ENCODE measurements at places on chromosomes 2 and 18.

DNA sequence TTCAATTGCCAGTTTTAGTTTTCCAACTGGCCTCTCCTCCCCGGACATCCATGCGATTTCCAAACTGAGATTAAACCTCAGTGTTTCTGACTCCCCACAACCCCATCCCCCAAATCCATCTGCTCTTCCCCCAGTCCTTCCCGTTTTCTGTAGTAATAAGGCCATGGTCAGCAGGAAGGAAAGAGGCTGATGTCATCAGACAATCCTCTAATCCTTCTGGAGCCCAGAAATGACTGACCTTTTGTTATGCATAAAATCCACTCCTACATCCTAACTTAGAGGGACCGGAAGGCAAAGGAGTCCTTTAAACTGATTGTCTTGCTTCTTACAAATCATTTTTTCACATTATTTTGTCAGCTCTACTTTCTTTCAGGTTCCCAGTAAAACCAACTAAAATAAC lies 155.8 kb downstream of the INO80D start:
- DNase-seq, result no peak

- DNase-seq, result no peak
These were observed 106.8 kb upstream of the ZFP36L2 start for GRCh38 chr2:43333101-43333655.

GRCh38 chr2:226623587-226624368 lies 175.8 kb downstream of the IRS1 start:
- DNase-seq, result no peak

GRCh38 chr18:68316636-68317035 lies 398.3 kb downstream of the TMX3 start:
- no peak for DNase-seq

- DNase-seq, result no peak
These were observed 56.5 kb downstream of the CDK15 start for GRCh38 chr2:201862843-201863242.

- DNase-seq, result no peak
These were observed 12.2 kb upstream of the ARL5A start for GRCh38 chr2:151840216-151841046.

GRCh38 chr18:41075212-41075611 lies 879.8 kb upstream of the PIK3C3 start:
- no peak for DNase-seq

GRCh38 chr2:67566958-67567635 lies 170.0 kb downstream of the ETAA1 start:
- DNase-seq, result no peak

GRCh38 chr2:144083211-144083610 lies 436.7 kb downstream of the ZEB2 start:
- no peak for DNase-seq

- no peak for DNase-seq
These were observed 502.3 kb downstream of the PID1 start for GRCh38 chr2:228768818-228769217.

DNA sequence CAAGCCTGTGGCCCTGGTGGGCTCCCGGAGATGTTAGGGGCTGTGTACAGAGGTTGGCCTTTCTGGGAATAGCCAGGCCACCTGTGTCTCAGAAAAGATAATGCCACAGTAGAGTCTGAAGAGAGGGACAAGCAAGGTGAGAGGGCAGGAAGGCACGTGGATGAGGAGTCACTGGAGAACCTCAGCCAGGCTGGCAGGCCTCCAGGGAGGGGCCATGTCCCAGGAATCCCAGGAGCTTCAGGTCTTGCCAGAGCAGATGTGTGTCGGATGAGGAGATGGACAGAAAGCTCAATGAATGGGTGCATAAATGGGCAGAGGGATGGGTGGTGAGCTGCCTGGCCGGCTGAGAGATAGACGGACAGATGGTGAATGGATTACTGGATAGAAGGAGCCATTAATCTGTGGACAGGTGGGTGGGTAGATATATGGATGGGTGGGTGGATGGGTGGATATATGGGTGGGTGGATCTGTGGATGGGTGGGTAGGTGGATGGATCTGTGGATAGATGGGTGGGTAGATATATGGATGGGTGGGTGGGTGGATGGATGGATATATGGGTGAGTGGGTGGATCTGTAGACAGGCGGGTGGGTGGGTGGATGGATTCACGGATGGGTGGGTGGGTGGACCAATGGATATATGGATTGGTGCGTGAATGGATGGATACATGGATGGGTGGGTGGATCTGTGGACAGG lies 7.9 kb upstream of the OTOF start:
- DNase-seq, result no peak

DNA sequence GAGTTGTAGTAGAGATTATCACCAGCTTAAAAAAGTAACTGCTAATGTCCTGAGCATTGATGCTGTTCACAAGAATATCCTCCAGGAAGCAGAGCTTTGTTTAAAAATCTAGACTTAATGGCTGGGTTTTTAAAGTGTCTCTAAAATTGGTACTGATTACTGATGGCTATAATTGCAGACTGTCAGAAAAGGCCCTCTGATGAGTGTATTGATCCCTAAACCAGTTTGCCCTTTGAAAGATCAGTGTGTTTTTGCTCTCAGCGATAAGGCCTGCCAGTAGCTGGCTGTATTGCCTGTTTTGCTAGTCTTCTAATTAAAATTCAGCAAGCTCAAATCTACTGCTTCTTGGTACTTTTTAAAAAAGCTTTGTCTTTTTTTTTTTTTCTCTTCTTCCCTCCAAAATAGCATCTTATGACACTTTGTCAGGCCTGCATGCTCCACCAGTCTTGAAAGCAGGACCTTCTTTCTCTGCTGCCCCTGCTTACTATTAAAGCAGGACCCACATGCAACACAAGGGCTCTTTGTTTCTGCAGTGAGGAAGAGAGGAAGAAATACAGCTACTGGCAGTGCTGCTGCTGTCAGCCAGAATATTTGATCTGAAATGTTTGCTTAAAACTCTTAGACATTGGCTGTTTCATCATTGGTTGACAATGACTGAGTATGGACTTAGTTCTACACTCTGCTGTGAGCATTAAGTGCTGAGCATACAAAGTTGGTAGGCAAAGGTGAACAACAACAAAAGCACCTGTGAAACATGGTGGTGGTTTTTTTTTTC lies 1.8 kb downstream of the SEC11C start:
- DNase-seq, result no peak

DNA sequence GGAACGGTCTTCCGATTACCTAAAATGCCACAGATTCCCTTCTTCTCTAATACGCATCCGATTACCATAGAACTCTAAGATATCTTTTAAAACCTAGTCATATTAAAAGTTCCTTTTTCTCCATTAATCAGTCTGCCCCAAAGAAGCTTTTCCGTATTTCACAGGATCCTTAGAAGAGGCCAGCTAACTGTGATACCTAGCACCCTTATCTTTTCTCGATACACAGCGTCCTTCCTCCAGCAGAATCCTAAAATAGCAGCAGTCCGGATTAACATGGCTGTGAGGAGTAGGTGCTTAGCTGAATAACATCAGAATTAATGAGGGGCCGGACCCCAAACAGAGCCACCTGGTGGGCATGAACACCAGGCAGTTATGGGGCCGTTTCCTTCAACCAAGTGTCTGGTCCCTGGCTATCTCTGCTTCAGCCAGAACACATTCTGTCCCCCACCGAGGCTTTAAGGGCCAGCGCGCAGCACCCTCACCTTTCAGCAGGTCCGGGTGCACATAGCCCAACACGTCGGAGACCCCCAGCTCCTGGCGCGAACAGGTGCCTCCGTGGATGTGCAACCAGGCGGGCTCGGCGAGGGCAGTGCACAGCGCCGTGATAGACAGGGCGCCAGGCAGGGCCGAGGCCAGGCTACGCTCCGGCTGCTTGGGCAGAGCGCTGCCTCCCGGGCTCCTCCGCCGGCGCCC lies 995 bp downstream of the TMEM127 start:
- DNase-seq, result peak; percentile 26

GRCh38 chr2:188265315-188265714 lies 26.4 kb upstream of the GULP1 start:
- no peak for DNase-seq

DNA sequence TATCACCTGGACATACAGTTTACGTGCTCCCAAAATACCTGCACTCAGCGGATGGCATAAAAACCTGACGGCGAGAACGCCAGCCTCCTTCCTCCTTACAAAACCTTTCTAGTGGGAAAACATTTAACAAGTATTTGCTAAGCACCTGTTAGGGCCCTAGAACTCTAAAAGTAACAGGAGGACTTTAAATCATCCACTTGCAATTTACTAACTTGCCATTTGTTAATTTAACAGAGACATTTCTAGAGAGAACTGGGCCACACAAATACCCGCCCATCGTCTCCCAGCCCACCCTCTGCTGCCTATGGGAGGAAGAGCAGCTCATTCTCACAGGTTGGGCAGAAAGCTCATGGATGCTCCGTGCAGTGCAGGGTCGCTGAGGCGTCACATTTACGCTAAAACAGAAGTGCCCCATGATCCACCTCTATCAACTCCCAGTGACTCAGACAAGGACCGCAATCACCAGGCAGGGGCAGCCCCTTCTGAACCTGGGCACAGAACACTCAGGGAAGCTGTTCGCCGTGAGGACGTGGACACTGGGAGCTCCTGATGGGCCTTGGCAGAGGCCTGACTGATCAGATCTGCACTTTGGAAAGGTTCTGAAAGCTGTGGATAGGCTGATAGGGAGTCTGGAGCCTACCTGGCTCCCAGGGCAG lies 106.9 kb downstream of the HDAC4 start:
- DNase-seq, result peak; percentile 56

- DNase-seq, result no peak
These were observed 162.1 kb downstream of the MYO3B start for GRCh38 chr2:170339750-170340692.

DNA sequence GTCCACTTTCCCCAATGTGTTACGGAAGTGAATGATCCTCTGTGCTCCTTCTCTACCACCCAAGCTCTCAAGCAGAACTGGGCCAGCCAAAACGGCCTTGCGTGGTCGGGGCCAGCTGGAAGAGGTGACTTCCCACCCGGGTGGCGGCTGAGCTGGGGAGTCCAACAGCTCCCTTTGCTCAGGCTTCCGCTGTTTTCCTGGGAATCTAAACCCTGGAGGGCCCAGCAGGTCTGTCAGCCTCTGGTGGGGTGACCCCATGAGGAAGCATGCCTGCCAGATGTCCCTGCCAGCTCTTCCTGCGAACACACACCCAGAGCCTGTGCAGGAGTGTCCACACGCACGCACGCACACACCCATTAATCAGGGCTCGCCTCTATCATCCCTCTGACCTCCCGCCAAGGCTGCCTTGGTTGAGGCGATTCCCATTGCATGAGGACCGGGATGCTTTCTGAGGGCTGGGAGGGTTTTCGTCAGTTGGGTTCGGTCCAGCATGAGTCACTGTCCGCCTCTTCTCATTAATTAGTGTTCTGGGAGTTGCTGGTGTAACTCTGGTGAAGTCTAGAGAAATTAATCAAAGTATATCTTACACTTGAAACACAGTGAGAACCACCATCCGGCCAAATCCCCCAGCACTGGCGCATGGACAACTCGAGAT lies 90.6 kb downstream of the TWIST2 start:
- no peak for DNase-seq

GRCh38 chr2:85185431-85185940 lies 52.3 kb downstream of the TCF7L1 start:
- DNase-seq, result no peak

DNA sequence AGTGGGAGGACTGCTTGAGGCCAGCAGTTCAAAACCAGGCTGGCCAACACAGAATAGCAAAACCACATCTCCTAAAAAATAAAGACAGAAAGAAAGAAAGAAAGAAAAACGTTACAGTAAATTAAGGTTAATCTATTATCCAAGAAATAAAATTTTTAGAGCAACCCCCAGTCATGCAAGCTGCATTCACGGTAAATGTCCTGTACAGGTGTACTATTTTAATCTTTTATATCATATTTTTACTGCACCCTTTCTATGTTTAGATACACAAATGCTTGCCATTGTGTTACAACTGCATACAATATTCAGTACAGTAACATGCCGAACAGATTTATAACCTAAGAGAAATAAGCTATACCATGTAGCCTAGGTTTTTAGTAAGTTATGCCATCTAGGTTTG lies 6.0 kb downstream of the PDIA6 start:
- DNase-seq, result no peak

DNA sequence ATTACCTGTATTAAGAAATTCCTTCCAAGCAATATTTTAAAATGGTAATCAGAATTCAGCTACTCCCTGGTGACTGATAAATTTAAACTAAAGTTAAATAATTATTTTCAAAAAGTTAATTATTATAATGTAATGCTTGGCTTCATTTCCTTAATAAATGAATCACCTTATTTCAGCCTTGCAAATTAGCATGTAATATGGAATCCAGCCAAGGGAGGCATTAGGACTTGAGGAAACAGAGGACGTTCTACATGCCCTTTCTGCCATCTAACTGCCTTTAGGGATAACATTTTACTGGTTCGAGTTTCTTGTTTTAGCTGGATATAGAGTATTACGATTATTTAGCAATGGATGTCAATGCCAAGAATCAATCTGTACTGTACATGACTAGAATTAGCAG lies 636.3 kb downstream of the TSN start:
- no peak for DNase-seq

- DNase-seq, result no peak
These were observed 194.8 kb downstream of the AGPS start for GRCh38 chr2:177587371-177587770.
